ENCODE measurements at places on chromosomes 1 and 21.

- no peak for DNase-seq
These were observed 169.6 kb downstream of the RYR2 start for GRCh38 chr1:237211540-237211939.

- DNase-seq = peak; percentile 74
These were observed 23.6 kb downstream of the GPA33 start for GRCh38 chr1:167066333-167067122.

GRCh38 chr1:204946640-204947039 is 76.0 kb downstream of the NFASC start:
- DNase-seq = no peak

- no peak for DNase-seq
These were observed 1.7 kb downstream of the RHOU start for GRCh38 chr1:228736844-228737445.

DNA sequence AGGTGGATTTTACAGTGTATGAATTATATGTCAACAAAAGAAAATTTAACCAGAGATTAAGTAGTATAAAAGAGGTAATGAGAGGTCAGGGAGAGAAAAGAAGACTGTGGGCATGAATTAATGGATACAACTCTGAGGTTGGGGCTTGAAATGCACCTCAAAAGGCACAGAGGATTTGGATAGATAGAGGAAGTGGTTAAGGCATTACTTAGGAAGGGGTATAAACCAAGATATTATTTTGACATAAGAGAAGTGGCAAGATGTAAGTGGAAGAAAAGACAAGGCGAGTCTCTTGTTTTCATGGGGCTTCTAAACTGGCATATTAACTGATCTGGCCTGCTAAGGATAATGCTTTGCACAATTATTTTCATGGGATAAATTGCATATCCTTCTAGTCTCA is 34.1 kb downstream of the RAP1A start:
- DNase-seq = no peak

DNA sequence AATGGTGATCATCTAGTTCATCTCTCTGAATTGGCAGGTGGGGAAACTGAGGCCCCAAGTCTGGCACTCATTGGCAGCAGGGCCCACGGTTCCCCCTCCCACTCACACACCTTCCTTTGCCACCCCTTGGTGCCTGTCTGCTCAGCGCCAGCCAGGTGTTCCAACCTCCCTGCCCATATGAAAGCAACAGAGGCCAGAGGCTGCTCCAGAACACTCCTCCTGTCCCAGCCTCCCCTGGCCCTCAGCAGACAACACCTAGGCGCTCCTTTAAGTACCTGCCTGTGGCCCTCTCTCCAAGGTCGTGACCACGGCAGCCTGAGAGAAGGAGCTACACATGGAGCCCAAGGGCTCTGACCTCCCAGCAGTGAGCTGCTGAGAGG is 362.3 kb upstream of the VAMP3 start:
- no peak for DNase-seq

DNA sequence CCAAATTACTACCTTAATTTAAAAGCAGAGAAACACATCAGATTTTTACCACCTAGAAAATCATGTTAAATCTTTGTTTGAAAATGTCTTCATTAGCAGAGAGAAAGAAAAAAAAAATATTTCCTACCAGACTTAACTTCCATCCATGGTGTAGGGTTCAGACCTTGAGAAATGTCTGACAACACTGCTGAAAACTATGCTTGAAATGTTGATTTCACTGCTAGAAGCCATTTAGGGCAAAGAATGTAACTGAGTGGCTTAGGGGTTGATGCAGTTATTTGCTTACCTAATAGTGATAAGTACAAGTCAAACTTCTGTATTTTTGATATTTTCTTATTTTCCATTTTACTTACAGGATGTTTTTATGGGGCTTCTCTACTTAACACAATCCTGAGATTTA is 495.6 kb upstream of the NEGR1 start:
- no peak for DNase-seq

DNA sequence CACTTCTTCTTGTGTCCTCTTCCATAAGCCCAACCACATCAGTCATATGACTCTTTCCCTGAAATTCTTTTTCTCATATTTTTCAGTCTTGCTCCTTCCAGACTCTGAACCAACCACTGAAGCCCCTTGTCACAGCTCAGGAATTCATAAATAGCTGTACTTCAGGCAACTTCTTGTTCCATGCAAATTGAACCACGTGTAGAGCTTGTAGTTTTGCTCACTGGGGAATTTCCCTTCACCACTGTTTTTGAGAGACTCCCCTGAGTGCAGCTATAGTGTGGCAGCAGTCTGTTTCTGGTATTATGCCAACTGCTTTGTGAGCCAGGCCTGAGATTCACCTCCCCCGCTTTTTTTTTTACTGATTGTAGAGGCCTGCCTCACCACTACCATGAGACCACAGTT is 150.3 kb upstream of the SPAG17 start:
- no peak for DNase-seq
